Ascending aorta (tissue), 2 donors: ENCODE measurements at places on chromosomes 7 and 10. TPM values are rescaled to one million over a fixed set of nuclear protein-coding genes. Genes with fewer than 3 reads are reported as not detected.

DNA sequence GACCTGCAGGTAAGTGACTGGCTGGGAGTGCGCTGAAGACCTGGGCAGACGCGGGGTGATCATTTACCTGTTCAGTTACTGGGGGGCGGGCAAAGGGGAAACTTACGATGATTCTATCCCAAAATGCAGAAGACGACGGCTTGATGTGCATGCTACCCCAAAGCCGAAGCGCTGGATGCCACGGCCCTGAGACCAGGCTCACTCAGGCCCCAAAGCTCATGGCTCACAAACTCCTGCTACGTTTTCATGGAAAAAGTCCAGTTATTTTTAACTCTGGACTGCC is 200.6 kb downstream of the DIP2C start:
- DNase-seq: peak; percentile 53

GRCh38 chr7:7720193-7720592 is 1.8 kb upstream of the RPA3 start:
- no peak for DNase-seq

DNA sequence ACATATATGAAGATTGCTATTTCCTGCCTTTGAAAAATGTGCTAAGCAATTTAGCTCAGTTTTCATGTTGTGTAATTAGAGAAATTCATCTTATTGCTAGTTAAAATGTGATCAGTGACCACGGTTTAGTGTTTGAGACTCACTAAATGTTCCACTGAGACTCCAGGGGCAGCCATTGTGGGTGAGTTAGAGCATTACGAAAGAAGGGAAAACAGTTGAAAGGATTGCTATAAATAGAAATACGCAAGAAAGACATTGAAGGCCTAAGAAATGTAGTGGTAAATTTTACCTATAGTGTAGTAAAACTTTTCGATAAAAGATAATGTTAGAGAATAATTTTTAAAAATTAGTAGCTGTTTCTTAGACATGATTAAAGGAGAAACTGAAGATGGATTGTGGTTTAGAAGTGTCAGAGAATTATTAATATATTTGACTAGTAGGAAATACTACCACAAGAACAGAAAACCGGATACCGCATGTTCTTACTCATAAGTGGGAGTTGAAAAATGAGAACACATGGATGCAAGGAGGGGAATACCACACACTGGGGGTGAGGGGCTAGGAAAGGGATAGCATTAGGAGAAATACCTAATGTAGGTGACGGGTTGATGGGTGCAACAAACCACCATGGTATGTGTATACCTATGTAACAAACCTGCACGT is 394.5 kb downstream of the SEMA3D start:
- no peak for DNase-seq

DNA sequence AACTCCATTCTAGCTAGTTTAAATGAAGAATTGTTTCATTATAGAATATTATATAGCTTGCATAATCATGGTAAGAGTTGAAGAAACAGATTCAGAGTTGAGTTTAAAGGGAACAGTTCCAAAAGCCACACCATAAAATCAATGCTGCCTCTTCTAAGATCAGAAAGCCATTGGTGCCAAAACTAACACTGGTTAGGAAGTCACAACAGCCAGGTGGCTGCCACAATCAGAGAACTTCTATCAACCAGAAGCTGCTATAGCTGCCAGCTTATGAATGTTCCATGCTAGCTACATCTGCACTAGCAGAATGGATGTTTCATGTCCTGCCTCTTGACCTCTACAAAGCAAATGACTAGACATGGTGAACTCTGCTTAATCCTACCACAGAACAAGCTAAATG is 583.1 kb upstream of the LRRN3 start:
- no peak for DNase-seq

DNA sequence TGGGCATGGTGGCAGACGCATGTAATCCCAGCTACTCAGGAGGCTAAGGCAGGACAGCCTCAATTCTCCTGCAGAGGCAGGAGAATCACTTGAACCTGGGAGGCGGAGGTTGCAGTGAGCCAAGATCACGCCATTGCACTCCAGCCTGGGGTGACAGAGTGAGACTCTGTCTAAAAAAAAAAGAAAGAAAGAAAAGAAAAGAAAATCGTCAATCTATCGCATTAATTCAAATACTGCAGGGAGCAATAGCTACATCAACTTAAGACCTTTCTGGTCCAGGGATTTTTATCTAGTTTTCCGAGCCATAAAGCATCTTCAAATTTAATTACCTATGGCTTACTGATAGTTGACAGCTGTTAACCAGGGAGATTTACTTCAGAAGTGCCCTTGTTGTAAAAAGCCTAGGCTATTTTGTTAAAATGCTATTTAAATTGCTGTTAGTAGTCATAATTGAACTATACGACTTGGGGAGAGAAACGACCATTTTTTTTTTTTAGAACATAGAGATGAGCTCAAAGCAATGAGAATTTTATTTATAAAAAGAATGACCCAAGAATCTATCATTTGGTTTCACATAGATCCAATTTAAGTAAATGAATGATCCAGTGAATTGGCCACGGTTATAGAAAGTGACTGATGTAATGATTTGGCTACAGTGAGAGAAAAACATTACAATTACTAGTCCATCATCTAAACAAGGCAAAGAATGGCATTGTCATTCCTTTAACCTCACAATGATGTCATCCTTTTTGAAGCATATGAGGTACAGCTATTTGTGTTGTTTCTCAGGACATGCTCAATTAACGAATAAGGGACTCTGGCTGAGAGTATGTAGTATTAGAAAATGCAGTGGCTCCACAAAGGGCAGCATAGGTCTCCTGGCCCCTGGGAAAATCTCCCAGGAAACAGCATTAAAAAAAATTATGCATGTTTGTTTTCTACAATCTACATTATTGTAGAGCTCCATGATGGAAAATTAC is 85.3 kb downstream of the SEMA3C start:
- DNase-seq: no peak

GRCh38 chr10:113099431-113100183 is 149.6 kb downstream of the TCF7L2 start:
- no peak for DNase-seq

GRCh38 chr7:123140561-123140960 is 59.2 kb downstream of the SLC13A1 start:
- no peak for DNase-seq

DNA sequence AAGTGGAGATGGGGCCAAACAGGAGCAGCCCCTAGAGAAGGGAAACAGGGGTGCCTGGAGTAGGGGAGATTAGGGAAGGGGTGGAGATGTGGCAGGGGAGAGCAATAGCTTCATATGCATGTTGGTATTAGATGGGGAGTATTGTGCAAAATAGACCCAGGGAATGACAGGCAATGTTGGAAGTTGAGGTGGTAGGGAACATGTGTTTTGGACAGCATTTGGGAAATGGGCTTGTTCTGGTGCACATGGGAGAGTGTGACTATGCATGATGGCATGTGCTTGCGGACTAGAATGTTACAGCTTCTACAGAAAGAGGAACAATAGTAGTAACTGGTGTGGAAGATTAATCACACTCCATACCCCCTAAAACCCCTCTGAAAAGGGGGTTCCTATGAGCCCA is 10.4 kb downstream of the PAX2 start:
- DNase-seq: no peak

- DNase-seq: no peak
Observed at GRCh38 chr7:147052818-147053217, 936.2 kb downstream of the CNTNAP2 start.

DNA sequence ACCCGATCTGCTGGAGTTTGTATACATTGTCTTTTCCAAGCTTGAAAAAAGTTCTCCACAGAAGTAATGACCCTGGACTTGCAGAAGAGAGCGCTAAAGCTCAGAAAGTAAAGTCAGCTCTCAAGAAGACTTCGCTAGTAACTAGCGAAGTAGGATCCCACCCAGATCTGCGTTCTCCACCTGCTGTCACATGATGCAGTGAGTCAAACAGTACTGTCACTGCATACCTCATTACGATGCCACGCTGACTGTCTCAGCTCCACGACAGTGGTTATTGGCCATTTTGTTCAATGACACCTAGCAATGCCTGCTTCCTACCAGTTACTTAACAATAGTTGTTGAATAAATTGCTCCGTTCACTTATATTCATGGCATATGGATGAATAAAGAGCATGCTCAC is 29.7 kb upstream of the SEC61G start:
- DNase-seq: no peak

GRCh38 chr10:28381466-28381865 is 78.6 kb upstream of the MPP7 start:
- no peak for DNase-seq

GRCh38 chr10:77873536-77874380 is 52.8 kb downstream of the DLG5 start:
- DNase-seq: no peak

DNA sequence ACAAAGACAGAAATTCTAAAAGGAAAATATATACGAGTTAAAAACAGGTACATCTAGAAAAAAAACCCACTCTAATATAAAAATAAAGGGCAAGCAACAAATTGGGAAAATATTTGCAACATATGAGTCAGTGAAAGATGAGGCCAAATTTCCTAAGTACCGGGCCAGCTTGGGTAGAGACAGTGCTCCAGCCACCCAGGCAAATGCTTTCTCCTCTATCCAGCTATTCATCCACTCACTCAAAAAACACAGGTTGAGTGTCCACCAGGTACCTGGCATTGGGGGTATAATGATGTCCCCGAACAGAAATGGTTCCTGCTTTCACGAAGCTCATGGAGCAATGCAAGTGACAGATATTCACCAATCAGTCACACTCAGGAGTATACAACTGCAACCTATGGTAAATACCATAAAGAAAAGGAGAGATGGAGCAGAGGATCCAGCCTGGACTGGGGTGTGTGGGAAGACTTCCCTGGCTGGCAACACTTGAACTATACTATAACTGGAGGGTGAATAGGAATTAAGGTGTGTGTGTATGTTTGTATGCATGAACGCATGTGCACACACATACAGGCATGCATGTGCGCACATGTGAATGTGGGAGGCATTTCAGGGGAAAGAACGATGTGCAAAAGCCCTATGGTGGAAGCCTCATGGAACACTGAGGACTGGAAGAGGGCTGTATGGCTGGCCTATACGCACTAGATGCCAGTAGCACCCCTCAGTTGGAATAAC is 2.3 kb downstream of the ARHGAP22 start:
- peak; percentile 34 for DNase-seq

GRCh38 chr10:108014145-108014901 is 849.8 kb upstream of the SORCS1 start:
- no peak for DNase-seq

DNA sequence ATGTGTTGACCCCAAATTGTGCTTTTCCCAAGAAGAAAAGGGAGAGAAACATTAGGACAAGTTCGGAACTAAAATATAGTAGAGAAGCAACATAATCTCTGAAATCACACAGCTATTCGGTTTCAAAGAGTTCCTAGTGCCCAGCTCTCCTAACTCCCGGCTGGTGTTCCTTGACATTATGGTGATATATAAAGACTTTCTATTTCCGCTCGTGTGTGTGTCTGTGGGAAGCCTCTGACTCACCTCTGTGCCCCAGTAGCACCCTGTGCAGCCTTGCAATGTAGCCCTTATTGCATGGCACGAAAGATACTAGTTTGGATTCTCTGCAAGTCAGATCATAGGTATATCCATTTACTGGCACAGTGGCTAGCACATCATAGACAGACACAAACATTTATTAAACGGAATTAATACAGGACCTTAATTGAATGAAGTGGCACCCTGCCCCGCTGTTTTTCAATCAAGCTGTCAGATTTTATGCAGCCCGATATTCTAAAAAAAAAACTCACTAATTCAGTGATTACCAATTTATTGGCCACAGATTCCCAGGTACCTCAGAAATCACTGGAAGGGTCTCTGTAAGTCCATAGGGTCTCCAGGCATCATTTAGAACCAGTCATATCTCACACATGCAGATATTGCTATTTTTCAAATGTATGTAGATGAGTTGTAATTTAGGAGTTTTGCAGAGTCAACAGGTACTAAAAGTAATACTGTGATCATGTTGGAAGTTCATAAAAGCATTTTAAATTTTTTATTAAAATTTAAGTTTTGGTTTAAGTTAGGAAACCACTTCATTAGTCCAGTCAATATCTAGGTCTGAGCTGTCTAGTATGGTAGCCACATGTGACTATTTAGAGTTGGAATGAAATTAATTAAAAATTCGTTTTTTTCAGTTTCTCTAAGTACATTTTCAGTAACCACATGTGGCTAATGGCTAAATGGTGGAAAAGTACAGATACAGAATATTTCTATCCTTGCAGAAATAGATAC is 43.3 kb downstream of the SFTPD start:
- DNase-seq: no peak

DNA sequence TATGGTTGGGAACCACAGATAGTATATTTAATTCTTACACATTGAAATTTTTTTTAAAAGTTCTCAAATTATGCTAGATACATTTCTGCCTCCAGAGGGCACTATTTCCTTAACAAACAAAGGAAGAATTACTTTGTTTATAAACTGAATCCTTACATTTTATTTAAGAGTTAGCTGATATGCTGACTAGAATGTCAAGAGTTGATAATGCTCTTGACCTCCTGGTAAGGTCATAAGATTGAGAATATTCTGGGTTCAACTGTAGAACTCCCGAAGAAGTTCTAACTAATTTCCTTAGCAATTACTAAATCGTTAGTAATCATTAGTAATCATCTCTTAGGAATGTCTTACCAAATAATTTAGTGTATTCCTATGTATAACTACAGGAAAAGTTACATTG is 95.3 kb upstream of the CYP26C1 start:
- DNase-seq: no peak

DNA sequence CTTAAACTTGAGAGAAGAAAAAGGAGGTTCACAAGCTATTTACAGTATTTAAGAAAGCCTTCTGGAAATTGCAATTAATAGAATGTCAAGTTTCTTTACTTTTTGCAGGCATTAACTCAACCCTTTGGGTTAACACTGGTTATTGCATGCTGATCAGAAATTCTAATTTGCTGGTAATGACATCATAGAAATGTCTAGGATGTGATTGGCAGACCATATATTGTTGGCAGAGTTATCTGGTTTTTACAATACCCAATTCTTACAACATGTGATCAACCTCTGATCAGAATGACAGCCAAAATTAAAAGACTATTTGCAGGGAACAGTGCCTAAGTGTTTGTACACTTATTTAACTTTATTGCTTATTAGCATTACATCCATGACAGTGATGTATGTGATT is 1.6 kb upstream of the CASD1 start:
- DNase-seq: no peak

- DNase-seq: no peak
Observed at GRCh38 chr10:126420567-126421300, 32.5 kb upstream of the ADAM12 start.

GRCh38 chr10:119849944-119850343 is 22.7 kb downstream of the MCMBP start:
- DNase-seq: no peak

TRIP6 gene
- total RNA-seq: 221 TPM

GIMAP2 gene
- 12.3 TPM for total RNA-seq

CALML5 gene
- not detected for total RNA-seq

MBL2 gene
- total RNA-seq: not detected

ANK3 gene
- total RNA-seq: 28.3 TPM

ACTR3C gene
- total RNA-seq: 0.11 TPM

RSPH10B gene
- total RNA-seq: not detected

TFR2 gene
- not detected for total RNA-seq

RTKN2 gene
- total RNA-seq: not detected

ATRNL1 gene
- 15.4 TPM for total RNA-seq

SLC18A3 gene
- total RNA-seq: not detected

DYDC1 gene
- total RNA-seq: not detected

IFIT1B gene
- total RNA-seq: not detected

PMS2 gene
- total RNA-seq: 13.2 TPM

GSAP gene
- total RNA-seq: 10.9 TPM

PAPOLB gene
- not detected for total RNA-seq

MACC1 gene
- not detected for total RNA-seq

RHOBTB1 gene
- total RNA-seq: 13.6 TPM
